ENCODE measurements at places on chromosomes 6 and 20.

- no peak for DNase-seq
These were observed 127.2 kb downstream of the MTHFD1L start for GRCh38 chr6:150992703-150993102.

DNA sequence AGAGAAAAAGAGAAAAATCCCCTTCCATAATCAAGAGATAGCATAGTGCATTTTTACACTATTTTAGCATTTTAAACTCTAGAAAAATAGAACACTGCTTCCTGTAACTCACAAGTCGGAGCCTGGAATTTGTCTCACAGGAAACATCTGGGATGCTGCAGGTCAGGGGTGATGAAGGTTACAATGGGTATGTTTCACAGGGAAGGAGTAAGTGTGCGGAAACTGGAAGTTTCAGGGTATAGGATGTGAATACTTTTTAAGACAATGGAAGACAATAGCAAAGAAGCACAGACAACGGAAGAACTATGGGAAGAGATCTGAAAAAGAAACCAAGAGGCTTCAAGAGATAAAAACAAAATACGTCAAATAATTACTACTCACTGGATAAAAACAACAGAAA is 361.0 kb upstream of the MARCKS start:
- DNase-seq, result no peak

GRCh38 chr6:154672086-154672485 is 61.1 kb upstream of the SCAF8 start:
- DNase-seq, result no peak

GRCh38 chr6:136108361-136108945 is 141.7 kb downstream of the MTFR2 start:
- no peak for DNase-seq

DNA sequence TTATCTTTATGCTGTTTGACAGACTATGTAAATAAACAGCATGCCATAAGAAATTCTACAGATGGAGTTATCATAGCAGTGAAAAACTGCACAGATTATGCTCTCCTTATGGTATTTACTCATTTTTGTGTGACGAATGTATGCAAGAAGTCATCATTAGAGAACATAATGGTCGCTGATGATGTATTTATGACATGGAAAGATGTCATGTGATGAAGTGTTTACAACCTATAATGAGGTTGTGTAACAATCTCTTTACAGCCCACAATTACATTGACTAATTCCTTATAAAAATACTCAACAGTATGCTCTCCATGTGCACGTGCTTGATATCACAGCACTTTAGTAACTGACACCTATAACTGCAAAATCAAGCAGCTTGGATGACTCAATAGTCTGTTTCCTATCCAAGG is 192.4 kb downstream of the BMP2 start:
- DNase-seq, result no peak

GRCh38 chr6:147974376-147974775 is 368.3 kb upstream of the SASH1 start:
- DNase-seq, result no peak

DNA sequence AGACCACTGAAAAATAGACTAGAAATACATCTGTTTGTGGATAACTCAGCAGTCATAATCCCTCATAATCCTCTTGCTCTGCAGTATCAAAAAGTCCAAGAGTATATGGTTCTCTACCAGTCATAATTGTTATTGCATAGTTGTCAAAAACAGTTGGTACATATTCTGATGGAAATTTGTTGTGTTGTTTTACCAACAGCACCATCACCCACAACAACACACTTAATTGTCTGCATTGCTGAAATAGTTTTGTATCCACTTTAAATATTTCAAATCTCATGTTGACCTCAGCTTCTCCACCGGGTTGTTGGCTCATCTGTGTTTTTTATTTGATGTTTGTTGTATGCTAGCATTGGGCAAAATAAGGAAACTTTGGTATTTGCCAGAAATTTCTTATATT is 39.4 kb downstream of the ITCH start:
- no peak for DNase-seq

DNA sequence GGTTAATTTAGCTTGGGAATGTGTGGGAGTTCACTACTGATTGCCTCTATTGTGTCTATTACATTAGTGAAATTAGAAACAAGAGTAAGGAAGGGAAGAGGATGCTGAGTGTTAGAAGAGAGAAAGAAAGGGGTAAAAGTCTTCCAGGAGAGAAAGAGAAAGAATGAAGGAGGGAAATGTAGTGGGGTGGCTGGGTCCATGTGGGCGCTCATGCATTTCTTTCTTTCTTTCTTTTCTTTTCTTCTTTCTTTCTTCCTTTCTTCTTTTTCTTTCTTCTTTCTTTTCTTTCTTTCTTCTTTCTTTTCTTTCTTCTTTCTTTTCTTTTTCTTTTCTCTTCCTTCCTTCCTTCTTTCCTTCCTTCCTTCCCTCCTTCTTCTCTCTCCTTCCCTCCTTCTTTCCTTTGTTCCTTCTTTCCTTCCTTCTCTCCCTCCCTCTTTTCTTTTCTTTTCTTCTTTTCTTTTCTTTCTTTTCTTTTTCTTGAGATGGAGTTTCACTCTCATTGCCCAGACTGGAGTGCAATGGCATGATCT is 16.2 kb upstream of the SALL4 start:
- no peak for DNase-seq

GRCh38 chr6:88512951-88513350 is 346.8 kb upstream of the CNR1 start:
- no peak for DNase-seq

GRCh38 chr6:116446399-116446798 is 14.8 kb upstream of the CALHM6 start:
- no peak for DNase-seq

- DNase-seq, result no peak
These were observed 87.5 kb downstream of the ZFP64 start for GRCh38 chr20:52103913-52104545.

DNA sequence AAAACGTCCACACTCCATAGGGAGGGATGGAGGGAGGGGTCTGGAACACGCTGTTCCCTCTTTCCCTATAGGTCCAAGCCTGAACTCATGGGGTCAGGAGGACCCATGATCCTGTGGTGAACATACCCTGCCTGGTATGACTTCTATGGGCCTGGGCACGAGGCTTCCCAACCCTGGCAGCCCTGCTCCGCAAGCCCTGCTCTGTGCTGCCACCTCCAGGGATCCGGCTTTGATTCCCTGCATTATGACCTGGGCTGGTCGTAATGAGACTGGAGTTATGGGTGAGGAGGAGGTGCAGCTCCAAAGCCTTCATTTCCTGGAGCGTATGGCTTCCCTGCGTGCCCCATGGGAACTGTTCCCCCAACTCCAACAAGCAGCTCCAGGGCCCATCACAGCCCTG is 54.9 kb downstream of the CDH22 start:
- no peak for DNase-seq

DNA sequence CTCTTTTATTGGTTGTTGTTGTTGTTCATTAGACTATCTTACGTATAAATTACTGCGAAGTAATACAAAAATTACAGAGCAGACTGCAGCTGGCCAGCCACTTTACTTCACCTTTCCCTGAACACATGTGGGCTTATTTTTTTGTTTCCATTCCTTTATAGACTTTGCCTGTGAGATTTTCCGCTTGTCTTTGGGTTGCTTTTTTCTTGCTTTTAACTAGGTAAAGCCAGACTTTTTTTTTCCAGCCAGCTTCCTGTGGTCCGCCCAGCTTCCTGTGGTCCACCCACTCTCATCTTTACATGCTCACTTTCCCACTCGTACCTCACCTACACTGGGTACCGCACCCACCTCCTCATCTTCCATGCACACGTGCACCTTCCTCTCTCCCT is 79.0 kb downstream of the IPCEF1 start:
- DNase-seq, result no peak

DNA sequence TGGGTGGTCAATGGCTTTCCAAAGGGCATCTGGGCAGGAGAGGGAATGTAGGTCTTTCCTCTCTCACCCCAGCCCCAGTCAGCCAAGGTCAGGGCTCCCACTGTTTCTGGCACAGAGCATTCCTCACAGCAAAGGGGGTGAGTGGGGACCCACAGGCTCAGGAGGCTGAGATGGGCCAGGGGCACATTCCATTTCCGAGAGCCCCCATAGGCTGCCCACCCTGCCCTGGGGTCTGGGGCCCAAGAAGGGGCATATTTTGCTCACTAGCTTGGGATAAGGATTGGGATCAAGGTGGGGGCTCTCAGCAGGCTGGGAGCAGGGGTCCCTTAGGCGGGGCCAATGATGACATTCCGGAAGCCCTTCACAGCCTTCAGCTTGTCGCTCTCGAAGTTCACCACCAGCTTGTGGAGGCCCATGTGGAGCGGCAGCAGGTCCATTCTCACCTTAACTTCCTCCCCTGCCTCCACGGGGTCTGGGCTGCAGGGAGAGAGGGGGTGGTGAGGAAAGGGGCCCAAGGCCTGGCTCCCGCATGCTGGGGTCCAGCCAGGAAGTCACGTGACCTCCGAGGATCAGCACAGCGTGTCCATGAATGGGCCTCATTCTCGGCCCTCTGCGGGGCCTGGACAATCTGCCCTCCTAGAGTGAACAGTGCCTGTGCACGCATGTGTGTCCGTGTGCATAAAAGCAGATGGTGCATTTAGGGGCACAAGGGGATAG is 35.0 kb downstream of the TGM2 start:
- DNase-seq, result no peak

GRCh38 chr6:15434263-15434662 is 188.4 kb downstream of the JARID2 start:
- no peak for DNase-seq

GRCh38 chr20:63964412-63964811 is 5.3 kb downstream of the ZNF512B start:
- DNase-seq, result no peak

GRCh38 chr6:169853196-169854082 is 102.0 kb downstream of the ERMARD start:
- DNase-seq, result no peak

GRCh38 chr6:134169871-134170486 is 117.6 kb upstream of the SLC2A12 start:
- DNase-seq, result no peak

DNA sequence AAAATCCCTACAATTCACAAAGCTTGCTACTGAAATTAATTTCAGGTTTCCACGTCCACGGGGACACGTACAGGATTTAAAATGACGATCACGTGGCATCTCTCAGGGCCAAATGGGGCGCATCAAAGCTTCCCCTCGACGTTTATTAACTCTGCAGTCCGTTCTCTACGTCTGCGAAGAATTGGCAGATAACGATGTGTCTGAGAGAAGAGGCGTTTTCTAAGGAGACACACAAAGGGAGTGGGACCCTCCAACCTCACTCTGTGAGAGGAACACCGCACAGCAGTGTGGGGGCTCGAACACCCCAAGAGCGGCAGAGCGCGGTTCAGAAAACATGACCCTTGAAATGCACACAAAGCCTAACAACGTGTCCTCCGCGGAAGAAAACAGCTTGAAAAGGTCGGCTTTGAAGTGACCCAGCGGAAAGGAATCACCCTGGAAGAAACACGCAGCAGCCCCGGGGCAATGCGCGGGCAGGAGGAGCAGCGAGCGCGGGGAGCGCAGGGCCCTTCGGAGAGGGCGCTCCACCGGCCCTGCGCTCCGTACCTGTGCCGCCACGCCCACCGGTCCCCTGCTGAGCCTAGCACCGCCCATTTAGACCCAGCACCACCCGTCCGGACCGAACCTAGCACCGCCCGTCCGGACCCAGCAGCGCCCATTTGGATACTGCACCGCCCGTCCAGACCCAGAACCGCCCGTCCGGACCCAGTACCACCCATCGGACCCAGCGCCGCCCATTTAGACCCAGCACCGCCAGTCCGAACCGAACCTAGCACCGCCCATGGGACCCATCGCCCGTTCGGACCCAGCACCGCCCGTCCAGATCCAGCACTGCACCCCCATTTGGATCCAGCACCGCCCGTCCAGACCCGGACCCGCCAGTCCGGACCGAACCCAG is 1.1 kb upstream of the AFDN start:
- no peak for DNase-seq

- no peak for DNase-seq
These were observed 267.2 kb upstream of the ECI2 start for GRCh38 chr6:4402477-4402976.

DNA sequence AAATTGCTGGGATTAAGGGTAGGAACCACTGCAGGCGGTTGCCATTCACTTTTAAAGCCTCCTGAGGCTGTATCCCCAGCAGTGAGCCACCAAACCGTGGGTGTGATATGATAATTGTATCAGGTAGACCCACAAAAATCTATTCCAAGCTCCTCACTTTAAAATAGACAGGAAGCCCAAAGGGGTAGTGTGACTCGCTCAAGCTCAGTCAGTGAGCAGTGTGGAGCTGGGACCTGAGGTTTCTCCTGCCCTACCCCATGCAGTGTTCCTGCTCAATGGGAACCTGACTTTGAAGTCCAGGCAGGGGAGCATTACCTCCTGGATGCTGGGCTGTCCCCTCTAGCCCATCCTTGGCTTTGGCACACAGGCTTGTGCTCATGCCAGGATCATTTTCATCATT is 14.9 kb upstream of the MAPRE1 start:
- no peak for DNase-seq

DNA sequence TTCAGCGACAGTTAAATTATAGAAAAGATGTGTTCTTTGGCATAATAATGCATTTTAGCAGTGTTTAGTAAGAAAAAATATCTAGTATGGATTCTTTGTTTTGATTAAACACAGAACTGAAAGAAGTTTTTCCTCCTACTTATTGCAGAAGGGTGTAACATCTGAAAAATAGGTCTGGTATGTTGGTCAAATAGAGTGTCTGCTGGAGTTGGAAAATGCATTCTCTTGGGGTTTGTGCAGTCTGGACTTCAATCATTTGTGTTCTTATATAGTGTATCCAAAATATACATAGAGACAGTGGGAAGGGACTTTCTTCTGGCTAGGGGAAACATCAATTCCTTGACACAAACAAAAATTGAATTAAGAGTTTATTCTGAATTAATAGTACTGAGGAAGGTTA is 132.4 kb upstream of the MAN1A1 start:
- no peak for DNase-seq

GRCh38 chr6:82095091-82095490 is 152.5 kb downstream of the IBTK start:
- no peak for DNase-seq

- no peak for DNase-seq
These were observed 94.5 kb downstream of the BACH2 start for GRCh38 chr6:90202156-90202555.

DNA sequence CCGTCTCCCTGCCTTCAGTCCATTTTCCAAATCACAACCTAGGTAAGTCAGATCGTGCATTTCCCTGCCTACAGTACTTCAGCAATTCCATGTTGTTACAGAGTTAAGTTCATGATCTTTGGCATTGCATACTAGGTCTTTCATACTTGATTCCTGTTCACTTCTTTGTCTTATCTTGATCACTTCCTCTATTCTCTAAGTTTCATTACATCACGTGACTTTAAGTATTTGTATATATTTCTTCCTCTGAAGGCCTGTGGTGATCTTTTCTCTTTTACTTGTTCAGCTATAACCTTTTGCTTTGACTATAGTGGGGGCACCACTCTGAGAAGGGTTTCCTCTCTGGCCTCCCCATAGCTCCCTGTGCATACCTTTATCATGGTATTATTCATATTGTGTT is 100.2 kb downstream of the TRMT11 start:
- DNase-seq, result no peak

DNA sequence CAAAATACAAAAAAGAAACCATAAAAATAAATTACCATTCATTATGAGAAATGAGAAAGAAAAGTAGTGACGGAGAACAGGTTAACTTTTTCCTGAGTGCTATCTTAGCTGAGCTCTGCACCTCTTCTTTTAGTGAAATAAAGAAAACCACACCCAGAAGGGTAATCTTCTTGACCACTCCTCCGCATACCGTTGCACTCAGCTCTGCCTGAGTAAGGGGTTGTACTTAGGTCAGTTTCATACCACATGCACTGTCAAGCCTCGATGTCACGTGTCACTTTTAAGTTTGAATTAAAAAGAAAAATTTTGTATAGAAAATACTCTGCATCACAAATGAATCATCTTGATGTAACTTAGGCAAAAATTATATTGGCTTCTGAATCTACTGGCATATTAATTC is 2.8 kb downstream of the EZR start:
- no peak for DNase-seq

- no peak for DNase-seq
These were observed 121.6 kb downstream of the MEI4 start for GRCh38 chr6:77774457-77774856.

All from stimulated activated CD8-positive, alpha-beta memory T cell treated with anti-CD3 and anti-CD28 coated beads, Interleukin-15, amount 100 ng/mL, for 48 hours (primary cell).